Urothelium cell line (cell line): ENCODE measurements at places on chromosomes 1 and 21.

DNA sequence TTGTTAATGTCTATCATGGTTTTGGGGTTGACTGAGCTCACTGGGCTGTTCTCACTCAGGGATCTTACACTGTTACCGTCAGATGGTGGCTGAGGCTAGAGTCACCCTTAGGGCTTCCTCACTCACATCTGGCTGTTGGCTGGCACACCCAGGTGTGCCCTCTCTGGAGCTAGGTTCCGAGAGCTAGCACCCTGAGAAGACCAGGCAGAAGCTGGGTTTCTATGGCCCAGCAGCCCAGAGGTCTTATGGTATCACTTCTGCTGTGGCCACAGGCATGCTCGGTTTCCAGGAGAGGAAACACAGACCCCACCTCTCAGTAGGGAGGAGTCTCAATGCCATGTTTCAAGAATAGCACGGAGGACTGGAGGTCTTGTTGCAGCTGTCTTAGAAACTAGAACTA lies 20.7 kb upstream of the KIF1B start:
- DNase-seq: no peak

DNA sequence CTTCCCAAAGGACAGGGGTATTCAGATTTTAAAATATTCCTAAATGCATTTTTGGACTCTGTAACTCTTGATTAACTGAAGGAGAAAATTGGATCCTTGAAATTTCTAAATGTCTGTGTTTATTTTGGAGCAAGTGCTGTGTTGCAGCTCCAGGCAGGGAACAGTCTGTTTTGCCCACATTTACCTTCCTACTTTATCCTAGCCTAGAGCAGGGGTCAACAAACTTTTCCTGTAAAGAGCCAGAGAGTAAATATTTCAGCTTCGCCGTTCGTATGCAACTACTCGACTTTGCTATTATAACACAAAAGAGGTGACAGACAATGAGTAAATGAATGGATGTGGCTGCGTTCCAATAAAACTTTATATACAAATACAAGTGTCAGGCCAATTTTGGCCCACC lies 402.2 kb downstream of the GPATCH2 start:
- no peak for DNase-seq

DNA sequence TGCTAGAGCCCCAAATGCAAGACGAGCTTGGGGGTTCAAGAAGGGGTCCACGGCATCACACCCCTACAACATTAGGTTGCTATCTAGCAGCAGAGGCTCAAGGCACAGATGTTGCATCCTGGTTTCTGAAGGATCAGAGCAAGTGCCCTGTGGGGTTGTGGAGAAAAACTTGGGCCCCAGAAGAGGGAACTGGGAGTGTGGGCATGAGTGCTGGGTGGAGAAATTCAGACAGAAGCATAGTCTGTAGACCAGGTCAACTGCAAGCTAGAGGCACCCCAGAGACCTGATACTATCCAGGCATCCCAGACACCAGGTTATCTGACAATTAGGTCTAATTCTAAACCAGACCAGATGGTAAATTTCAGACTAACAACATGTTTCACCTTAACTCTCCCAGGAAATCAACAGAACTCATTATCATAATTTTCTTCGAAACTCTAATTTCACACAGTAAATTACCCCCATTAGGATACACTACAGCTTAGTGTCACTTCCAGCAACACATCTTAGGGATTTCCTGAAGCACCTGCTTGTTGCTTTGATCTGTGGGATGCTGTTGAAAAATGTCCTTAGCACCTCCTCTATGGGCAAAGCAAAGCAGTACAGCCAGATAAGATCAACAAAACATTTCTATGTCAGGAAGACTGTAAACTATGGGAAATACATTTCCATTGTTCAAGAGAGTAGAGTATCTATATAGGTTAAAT lies 179.3 kb downstream of the VAV3 start:
- DNase-seq: no peak

GRCh38 chr21:35672313-35672712 lies 388.0 kb downstream of the SETD4 start:
- no peak for DNase-seq

GRCh38 chr1:227357171-227357926 lies 39.1 kb upstream of the CDC42BPA start:
- peak; percentile 72 for DNase-seq

GRCh38 chr1:62429581-62429980 lies 7.3 kb upstream of the USP1 start:
- DNase-seq: no peak

GRCh38 chr1:200786788-200787187 lies 48.1 kb downstream of the CAMSAP2 start:
- no peak for DNase-seq

DNA sequence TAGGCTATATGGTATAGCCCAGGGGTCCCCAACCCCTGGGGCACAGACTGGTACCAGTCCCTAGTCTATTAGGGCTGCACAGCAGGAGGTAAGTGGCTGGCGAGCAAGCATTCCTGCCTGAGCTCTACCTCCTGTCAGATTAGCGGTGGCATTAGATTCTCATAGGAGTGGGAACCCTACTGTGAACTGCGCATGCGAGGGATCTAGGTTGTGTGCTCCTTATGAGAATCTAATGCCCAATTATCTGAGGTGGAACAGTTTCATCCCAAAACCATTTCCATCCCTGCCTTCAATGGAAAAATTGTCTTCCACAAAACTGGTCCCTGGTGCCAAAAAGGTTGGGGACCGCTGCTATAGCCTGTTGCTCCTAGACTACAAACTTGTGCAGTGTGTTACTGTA lies 22.8 kb upstream of the ZBTB8A start:
- DNase-seq: no peak

DNA sequence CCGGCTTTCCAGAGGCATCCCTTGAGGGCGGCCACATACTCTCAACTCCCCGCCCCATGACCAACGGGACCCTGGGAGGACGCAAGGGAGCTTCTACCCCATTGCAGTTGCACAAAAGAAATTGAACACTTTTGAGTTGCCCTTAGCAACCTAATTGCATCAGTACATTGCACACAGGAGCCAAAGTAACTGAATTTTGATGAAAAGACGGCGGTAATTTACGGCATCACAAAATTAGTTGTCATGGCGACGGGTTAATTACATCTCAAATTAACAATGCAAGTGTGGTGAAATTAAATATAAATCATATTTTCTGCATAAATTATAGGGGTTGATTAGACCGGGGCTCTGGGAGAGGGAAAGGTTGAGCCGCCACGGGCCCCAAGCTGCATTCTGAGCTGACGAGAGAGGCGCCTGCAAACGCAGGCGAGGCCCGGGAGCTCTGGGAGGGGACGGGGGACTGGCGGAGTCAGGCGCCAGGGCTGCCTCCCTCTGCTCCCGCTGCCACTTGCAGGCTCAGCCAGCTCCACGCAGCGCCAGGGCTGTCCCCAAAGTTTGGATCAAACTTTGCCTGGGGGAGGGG lies 61.4 kb downstream of the CASZ1 start:
- no peak for DNase-seq

DNA sequence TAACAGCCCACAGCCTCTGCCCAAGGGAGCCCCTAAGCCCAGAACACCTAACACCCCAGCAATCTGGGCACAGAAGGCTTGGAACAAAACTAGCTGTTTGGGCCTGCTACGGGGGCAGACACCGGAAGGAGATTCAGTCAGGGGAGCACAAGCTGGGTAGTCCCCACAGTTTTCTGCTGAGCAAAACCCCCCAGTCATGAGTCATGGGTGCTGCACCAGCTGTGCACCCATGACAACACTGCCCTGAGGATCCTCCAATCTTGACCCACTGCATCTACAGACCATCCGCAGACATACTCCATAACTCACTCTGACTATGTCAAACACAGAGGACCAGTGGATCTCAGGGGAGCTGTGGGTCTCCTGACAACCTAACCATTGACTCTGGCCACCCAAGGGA lies 105.1 kb downstream of the LRIG2 start:
- no peak for DNase-seq

DNA sequence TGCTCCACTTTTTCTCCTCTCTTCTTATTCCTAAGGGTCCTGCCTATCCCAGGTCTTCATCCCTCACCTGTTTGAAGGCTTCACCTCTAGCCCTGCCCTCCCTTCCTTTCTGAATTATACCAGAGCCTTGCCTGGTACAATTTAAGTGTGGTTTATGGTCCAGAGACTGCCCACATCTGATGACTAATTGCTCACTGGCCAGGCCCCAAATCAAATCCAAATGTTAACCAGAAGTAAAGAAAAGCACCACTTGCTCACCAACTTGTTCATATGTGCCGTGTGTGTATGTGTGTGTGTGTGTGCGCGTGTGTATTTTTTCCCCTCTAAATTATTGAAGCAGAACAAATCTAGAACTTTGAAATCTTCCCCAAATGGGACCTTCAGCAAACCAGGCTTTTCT lies 26.4 kb downstream of the MYOM3 start:
- no peak for DNase-seq

DNA sequence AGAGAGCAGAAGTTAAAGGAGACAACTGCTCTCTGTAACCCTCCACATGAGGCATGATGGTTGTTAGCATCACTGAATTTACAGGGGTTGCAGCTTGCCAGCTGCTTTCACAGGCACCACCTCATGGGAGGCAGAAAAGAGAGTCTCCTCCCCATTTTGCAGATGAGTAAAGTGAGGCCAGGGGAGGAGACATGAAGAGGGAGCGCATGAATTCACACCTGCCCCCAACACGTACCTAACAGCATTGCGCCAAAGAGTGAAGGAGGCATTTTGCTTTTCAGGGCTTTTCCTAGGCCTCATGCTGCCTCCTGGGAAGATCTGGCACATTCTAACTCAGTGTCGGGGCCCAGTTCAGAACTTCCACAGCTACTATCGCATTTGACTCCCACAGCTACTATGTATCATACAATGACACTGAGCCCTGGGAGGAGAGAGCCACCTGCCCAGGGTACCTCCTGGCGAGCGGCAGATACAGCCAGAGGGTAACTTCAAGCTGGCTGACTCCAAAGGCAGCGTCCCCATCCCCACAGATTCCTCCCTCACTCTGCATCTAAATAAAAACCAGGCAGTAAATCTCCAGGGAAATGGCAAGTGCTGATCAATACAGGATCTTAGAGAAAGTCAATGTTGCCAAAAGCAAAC lies 34.0 kb downstream of the GLIS1 start:
- DNase-seq: no peak

- DNase-seq: no peak
These were observed 27.2 kb upstream of the ENO1 start for GRCh38 chr1:8905582-8906191.

DNA sequence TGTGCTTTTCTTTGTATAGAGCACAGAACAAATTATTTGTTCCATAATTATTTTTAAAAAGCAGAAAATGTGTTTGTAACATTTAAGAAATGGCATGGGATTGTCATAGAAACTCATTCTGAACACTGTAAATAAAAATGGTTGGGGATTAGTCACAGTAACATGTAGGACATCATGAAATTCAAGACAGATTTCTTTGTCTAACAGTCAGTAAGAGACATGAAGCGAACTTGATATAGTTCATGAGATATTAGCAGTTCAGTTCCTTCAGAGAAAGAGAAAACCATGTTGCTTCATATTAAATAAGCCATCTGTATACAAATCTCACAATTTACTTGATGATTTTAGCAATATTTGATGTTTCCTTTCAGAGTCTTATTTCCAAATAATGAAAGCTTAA lies 19.7 kb downstream of the NFIA start:
- DNase-seq: no peak

GRCh38 chr1:60831780-60832179 lies 250.6 kb upstream of the NFIA start:
- DNase-seq: no peak

DNA sequence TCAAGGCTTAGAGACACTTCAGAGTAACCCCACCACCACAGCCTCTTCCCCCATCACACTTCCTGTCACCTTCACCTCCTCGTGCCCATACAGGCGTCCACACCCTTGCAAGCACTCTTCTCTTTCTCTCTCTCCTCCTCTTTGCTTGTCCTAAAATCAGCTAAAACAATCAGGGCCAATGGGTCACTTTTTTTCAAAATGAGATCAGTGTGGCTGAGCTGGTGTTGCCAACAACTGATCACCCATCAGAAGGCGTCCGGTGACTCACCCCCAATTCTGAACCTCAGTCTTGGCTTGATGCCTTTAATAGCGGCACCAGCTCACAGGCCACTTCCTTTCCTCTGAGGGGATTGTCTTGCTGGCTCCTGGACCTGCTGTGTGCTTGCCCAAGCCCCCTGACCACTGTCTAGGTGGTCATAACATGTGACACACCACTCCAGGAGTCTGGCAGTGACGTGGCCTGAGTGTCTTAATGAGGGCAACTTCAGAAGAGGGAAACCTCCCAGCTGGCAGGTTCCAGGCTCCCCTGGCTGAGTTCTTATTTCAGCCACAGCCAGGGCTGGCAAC lies 1.6 kb downstream of the DRAXIN start:
- DNase-seq: peak; percentile 93
